LNCaP clone FGC (cell line): ENCODE measurements at places on chromosomes 6 and 20.

GRCh38 chr20:44666066-44666465 lies 14.6 kb upstream of the ADA start:
- no peak for DNase-seq

DNA sequence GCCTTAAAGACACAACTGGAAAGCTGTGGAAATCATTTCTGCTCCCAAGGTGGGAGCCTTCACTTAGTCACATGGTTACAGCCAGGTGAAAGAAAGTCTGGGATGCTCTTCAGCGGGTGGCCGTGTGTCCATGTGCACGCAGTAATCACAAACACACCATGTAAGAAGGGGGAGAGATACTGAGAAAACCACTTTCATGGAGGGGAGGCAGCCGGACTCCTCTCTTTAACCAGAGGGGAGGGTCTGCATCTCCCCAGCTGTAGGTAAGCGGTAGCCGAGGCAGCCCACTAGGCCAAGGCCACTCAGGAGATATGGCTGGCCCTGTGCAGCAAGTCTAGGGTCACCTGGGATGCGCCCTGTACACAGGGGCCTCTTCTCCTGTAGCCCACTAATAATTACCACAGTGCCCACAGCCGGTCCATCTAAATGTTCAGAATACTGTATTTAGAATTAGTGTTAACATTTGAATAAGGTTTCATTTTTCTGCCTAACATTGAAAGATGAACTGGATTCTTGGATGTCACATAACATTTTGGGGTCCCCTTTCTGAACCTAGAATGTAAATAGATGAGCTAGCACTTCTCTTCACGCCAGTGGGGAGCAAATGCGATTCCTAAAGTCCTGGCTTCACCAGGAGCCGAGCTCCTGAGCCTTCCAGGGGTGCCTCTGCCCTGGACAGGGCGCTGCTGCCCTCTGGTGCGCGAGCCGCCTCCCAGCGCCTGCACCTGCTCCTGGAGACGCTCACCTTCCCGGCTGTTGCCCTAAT lies 15.9 kb downstream of the GPR31 start:
- no peak for DNase-seq

DNA sequence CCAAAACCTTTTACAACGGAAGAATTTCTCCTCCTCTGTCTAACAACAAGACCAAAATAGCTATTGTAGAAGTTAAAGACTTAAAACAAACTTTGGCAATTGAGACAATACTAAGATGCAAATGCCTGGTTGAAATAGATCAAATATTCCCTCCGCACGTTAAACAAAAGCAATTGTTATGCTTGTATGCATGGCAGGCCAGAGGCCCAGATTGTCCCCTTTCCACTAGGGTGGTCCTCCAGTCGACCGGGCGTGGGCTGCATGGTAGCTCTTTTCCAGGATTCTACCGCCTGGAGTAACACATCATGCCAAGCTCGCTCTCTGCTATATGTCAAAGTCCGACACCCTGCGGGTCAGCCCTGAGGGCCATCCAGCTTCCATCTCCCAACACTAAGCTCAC lies 234.7 kb downstream of the RNGTT start:
- DNase-seq = no peak

GRCh38 chr6:106134087-106134770 lies 48.1 kb downstream of the PRDM1 start:
- DNase-seq = no peak

GRCh38 chr6:90231308-90231707 lies 65.3 kb downstream of the BACH2 start:
- DNase-seq = no peak

GRCh38 chr20:62918831-62919230 lies 7.5 kb downstream of the DIDO1 start:
- no peak for DNase-seq

- DNase-seq = no peak
Observed at GRCh38 chr20:50336661-50337060, 146.0 kb downstream of the CEBPB start.

- no peak for DNase-seq
Observed at GRCh38 chr20:39092733-39093410, 130.7 kb downstream of the DHX35 start.

- no peak for DNase-seq
Observed at GRCh38 chr20:15576411-15576810, 996.8 kb downstream of the KIF16B start.

DNA sequence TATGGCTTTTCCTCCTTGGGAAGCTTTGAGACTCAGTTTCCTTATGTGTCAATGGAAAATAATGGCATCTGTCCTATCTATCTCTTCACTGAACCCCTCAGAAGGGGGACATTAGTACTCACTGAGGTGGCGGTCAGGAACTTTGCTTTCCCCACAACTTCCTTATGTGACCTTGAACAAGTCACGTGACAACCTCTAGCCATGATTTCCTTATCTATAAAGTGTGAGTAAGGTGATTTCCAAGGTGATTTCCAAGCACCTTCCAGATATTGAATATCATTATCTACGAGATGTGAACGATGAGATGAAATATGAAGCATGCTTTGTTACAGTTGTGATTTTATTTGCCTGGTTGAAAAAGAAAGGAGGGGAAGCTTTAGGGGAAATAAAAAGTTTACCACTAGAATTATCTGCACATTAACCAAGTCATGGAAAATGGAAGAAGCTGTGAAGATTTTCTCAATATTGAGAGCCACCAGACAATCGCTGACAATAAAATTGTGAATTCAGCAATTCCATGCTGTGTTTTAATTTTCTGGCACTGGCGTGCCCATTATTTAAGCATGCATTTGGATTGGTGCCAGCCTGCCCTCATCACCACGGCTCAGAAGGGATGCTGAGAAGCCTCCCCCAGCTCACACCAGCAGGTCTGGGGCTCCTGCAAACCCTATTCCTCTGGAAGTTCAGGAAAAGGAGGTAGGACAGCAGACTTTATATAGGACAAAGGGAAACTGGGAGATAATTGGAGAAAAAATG lies 255.3 kb downstream of the CD83 start:
- DNase-seq = no peak

GRCh38 chr20:20393207-20394120 lies 25.6 kb downstream of the INSM1 start:
- no peak for DNase-seq

GRCh38 chr6:90026216-90026615 lies 131.9 kb downstream of the GJA10 start:
- DNase-seq = no peak

GRCh38 chr6:36650848-36651478 lies 27.6 kb upstream of the CDKN1A start:
- DNase-seq = no peak

DNA sequence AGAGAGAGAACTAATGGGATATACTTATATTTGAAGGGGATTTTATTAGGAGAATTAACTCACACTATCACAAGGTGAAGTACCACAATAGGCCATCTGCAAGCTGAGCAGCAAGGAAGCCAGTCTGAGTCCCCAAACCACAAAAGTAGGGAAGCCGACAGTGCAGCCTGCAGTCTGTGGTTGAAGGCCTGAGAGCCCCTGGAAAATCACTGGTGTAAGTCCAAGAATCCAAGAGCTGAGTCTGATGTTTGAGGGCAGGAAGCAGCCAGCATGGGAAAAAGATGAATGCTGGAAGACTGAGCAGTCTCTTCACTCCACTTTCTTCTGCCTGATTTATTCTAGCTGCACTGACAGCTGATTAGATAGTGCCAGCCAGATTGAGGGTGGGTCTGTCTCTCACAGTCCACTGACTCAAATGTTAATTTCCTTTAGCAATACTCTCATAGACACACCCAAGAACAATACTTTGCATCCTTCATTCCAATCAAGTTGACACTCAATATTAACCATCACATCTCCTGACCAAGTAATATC lies 823.9 kb downstream of the PHF3 start:
- no peak for DNase-seq

DNA sequence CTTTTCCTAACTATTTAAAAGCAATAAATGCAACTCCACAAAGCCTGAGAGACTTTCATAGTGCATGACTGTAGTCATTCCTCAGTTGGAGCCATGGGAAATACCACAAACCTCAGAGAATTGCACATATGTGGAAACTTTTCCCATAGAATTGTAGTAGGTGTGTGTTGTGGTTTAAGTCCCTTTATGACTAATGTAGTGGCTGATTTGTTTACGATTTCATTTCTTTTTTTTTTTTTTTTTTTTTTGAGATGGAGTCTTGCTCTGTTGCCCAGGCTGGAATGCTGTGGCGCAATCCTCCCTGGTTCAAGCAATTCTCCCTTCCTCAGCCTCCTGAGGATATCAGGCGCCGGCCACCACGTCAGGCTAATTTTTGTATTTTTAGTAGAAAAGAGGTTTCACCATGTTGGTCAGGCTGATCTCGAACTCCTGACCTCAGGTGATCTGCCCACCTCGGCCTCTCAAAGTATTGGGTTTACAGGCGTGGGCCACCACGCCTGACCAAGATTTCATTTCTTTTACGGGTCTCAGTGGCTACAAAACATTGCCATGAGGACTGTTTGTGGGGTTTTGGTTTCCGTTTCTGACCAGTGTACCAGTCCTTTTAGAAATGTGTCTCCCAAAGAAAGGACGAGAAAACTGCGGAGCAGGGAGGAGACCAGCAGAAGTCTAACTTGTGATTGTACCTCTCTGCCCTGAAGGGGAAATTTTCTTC lies 212.1 kb upstream of the MARCKS start:
- no peak for DNase-seq

GRCh38 chr6:25165177-25165576 lies 114.0 kb upstream of the CARMIL1 start:
- DNase-seq = no peak
